SW480 (cell line): ENCODE measurements at places on chromosomes 2 and 18.
A peak's percentile ranks its signal among the peaks of the same experiment; 100 is the strongest.

- peak; percentile 40 for DNase-seq
Measured at GRCh38 chr2:108536133-108536780, 2.0 kb downstream of the LIMS1 start.

- DNase-seq, result no peak
Measured at GRCh38 chr2:59787095-59787494, 766.4 kb downstream of the BCL11A start.

DNA sequence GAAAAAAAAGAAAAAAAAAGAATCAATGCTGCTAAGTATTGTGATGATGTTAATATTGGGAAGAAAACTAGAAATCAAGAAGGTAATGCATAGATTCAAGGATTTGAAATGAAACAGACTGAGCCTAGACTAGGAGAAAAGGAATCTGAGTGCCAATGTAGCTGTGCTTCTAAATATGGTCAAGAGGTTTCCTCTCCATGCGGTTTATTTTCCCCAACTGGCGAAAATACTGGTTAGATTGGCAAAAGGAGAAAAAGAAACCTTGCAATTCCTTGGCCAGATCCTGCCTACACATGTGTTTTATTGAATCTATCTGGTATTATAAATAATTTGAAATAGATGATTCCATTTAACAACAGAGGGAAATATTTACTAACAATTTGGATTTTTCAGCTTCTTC, 5.7 kb downstream of the SCN3A start:
- no peak for DNase-seq

DNA sequence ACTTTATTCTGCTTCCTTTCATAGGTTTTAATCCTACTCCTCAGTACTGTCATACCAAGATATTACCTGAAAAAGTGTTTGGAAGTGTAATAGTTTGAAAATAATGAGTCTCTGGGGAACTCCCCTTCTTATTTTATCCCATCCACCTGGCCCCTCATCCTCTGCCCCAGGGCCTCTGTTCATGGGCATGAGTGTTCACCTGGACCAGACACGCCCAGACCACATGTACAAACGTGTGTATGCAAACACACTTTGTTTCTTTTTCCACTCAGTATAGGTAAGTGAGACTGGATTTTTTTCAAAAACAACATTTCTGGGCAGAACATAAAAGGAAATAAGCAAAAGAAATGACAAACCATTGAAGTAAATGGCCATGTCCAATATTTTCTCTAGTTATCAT, 62.1 kb upstream of the THSD7B start:
- DNase-seq, result no peak

DNA sequence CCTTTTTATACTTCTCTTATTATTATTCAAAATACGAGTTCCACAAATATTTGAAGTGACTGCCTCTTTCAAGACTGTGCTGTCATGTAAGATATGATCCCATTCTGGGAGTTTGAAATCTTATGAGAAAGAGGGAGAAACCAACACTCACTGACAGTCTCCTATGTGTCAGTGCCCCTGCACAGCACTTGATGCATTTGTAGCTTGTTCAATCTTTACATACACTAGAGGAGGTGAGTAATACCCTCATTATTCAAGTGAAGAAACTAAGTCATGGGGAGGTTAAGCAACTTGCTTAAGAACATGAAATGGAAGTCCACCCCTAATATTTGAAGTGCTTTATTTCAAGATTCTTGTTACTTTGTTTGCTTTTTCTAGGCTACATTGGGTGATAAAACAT, 459.5 kb upstream of the FANCL start:
- no peak for DNase-seq

DNA sequence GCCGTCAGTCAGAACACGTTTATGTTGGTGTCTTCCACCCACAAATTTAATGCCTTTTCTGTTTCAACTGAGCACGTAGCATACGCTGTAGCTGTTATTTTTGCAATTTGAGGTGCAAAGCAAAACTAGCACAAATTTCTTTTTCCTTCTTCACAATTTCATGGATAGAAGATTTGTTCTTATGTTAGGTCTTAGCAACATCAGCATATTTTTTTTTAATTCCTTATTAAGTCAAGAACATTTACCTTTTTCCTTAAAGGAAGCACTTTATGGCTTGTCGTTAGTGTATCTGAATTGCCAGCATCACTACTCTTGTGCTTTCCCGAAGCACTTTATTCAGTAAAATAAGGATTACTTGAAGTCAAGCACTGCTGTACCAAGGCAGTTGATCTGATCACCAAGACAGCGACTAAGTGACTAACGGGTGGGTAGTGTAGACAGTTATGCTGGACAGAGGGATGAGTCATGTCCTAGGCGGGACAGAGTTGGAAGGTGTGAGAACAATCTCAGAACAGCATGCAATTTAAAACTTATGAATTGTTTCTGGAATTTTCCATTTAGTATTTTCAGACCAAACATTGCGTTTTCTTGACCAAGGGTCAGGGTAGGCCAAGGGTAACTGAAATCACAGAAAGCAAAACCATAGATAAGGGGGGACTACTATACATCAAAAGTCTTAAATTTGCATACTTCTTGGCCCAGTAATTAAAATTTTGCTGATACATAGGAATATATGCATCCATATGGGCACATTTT, 13.3 kb downstream of the BABAM2 start:
- no peak for DNase-seq

- no peak for DNase-seq
Measured at GRCh38 chr2:42135381-42136312, 33.5 kb upstream of the EML4 start.

GRCh38 chr2:10331027-10331701, 28.5 kb downstream of the HPCAL1 start:
- peak; percentile 46 for DNase-seq

GRCh38 chr2:99956232-99957030, 186.0 kb downstream of the AFF3 start:
- no peak for DNase-seq

DNA sequence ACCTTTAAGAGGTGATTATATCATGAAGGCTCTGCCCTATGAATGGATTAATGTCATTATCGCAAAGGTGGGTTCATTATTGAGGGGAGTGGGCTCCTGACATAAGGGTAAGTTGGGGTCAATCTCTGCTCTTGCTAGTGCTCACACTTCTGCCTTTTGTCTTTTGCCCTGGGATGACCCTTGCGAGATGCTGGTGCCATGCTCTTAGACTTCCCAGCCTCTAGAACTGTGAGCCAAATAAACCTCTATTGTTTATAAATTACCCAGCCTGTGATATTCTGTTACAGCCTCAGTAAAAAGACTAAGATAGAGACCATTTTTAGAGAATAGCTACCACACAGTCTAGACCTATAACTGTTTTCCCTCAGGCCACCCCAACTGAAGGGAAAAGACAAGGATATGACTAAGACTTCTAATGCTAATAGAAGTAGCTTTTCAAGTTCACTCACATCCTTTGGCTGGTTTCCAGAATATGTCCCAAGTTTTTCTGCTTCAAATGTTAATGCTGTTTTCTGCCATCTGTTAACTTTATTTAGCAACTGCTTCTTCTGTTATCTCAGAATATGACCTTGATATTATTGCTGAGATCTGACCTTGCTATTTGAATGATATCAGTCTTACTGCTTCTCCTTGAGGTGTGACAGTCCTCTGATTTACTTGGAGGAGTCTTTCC, 65.1 kb upstream of the STAM2 start:
- DNase-seq, result no peak

DNA sequence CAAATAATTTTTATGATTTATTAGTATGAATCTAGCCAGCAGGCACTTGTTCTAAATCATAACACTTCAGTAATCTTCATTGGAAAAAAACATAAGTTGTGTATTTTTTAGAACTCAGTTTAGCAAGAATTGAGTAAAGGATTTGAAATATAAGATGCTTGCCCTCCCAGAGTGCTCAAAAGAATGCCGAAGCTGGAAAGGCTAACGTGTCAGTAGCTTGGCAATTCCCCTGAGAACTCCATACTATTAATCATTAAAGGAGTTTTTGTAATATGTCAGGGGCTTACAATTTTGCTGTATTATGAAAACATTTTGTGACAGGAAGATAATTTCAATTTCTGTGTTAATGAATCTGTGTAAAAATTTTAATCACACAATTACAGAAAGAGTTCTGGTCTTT, 122.7 kb downstream of the GULP1 start:
- DNase-seq, result no peak

- no peak for DNase-seq
Measured at GRCh38 chr2:23597687-23598086, 212.7 kb downstream of the KLHL29 start.

- DNase-seq, result no peak
Measured at GRCh38 chr2:144920755-144921530, 401.0 kb upstream of the ZEB2 start.

- no peak for DNase-seq
Measured at GRCh38 chr2:222796413-222797103, 64.3 kb upstream of the ACSL3 start.

- no peak for DNase-seq
Measured at GRCh38 chr2:127226132-127226519, 6.0 kb upstream of the CYP27C1 start.

DNA sequence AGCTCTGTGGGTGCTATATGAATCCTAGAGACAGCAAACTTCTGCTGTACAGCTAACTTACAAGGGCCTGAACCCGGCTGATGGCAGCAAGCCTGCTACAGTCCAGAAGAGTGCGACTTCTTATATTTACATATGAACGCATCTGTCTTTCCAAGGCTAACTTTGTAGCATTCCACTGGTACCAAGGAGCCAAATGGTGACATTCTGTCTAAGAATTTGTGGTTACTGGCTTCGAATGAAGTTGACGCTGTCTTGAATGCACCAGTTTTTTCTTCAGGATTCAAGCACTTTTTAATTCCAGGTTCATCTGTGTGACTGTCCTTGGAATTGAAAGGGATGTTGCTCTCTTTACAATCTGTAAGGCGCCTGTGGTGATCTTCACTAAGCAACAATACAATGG, 42.4 kb downstream of the THUMPD2 start:
- no peak for DNase-seq

DNA sequence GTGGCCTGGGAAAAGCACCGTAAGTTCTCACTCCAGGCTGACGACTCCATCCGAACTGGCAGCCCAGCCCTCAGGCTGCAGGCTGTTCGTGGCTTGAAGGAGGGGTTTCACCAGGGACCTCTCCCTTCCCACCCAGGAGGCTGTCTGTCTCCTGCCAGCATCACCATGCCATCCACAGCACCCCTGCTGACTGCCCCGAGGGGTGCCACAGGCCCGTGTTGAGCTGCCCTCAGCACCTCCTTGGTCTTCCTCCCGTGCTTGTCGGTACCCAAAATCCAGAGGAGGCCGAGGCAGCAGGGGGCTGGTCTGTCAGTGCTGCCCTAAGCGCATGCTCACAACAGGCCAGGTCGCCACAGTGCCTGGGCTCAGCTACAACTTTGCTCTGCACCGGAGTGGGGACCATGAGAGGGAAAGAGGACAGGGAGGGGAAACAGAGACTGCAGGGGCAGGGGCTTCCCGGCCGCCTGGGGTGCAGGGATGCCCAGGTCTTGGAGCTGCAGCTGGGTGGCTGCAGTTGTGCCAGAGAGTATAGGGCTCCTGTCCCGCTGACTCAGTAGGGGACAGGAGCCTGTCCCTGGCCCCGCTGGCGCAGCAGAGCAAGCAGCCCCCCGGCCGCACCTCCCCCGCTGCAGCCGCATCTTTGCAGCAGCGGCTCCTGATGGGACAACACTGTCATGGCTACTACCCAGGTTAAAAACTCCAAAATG, 963.7 kb upstream of the CRIM1 start:
- DNase-seq, result no peak

- DNase-seq, result no peak
Measured at GRCh38 chr2:42906111-42906556, 113.8 kb upstream of the HAAO start.

GRCh38 chr18:23716516-23716915, 27.3 kb downstream of the LAMA3 start:
- peak; percentile 66 for DNase-seq

- peak; percentile 87 for DNase-seq
Measured at GRCh38 chr2:120344214-120344975, 1.5 kb upstream of the INHBB start.

DNA sequence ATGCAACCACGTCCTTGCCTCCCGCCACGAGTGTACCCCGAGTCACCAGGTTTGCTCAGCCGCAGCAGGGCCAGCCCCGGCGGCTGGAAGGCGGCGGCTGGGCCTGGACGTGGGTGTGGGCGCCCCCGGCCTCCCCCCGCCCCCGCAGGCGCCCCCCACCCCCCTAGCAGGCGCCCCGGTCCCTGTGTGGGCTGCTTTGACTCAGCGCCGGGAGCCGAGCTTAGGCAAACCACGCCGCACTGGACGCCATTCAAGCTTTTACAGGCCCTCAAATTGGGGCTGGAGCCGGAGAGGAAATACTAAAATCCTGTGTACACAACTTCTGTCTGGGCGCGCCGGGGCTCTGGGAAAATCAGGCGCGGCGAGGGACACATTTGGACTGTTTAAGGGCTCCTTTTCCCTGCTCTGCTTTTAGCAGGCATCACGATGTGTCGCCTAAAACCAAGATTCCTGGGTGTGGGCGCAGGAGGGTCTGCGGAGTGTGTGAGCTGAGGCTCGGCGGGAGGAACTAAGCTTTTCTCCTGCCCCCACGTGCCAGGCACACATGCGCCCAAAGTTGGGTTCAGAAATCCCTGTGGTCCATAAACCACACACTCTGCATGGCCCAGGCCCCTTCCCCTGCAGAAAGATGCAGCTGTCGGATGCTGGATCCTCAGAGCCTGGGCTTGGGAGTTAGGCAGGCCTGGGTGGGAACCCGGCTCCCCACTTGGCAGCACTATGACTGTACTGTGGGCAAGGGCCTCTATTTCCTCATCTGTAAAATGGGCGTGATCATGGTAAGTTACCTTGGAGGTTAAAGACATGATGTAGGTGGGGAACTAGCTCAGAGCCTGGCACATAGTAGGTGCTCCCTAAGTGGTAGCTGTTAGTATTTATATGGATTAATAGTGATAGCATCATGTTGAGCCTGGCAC, 57.6 kb downstream of the ATOH8 start:
- DNase-seq, result no peak

DNA sequence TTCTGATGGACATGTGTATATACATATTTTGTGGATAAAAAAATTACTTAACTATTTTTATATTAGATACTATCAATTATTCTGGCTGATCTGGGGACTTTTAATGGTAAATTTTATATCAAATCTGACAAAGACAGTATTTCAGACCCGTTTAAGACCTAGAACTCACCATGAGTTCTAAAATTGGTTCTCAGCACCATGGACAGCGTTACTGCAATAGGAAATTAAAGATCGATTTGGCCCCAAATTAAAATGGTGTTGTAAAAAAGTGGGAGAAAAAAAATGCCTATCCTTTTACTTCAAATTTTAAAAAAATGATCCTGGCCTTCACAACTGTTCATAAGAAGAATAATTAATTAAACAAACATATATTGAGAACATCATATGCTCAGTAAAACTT, 919 bp upstream of the SCN2A start:
- no peak for DNase-seq

DNA sequence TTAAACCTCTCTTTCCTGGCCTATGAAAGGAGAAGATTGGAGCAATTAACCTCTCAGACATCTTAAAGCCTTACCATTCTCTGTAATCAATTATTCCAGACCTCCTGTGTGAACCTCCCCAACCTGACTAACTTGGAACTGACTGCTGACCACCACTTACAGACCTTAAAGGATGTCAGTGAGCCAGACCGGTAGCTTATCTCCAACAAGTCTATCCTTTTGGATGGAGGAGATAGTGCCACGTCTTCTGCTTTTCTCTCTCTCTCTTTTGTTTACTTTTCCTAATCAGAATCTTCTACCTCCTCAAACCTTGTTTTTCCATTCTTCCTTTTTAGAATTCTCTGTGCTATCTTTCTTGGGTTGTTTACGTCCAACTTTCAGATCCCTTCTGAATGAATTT, 57.2 kb downstream of the LRRTM1 start:
- no peak for DNase-seq

GRCh38 chr2:171289991-171290390, 129.3 kb upstream of the TLK1 start:
- DNase-seq, result no peak

GRCh38 chr18:35604369-35604768, 22.8 kb downstream of the GALNT1 start:
- no peak for DNase-seq
